ENCODE measurements at places on chromosomes 2 and 18.

DNA sequence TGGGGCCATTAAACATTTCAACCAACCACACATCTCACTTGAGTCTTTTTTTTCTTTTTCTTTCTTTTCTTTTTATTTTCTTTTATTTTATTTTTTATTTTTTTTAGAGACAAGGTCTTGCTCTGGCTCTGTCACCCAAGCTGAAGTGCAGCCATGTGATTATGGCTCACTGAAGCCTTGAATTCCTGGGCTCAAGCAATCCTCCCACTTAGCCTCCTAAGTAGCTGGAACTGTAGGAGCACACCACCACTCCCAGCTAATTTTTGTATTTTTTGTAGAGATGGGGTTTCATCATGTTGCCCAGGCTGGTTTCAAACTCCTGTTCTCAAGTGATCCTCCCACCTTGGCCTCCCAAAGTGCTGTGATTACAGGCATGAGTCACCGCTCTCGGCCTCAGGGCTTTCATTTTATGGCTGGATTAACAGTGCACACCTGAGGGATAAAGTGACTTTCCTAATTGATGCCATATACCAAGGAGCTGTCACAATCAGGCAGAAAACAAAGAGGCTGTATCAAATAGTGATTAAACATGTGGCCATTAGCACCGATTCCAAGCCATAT, 21.5 kb downstream of the KIAA2012 start:
- no peak for DNase-seq

DNA sequence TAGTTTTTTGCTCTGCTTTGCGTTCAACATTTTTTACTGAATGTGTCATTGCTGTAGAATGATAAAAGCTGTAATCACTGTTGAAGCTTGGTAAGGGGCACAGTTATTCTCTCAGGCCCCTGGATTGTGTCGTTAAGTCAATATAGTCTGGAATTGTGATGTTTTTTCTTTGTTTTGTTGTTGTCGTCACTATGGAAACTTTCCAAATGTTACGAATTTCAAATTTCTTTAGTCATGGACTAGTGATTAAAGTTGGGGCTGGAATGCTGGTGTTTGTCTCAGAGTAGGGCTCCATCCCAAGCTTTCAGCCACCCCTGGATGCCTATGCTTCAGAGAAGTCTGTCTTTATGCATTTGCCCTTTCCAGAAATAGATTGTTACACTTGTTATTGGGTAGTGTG, 287.2 kb downstream of the CDH19 start:
- DNase-seq = no peak

- DNase-seq = no peak
Measured at GRCh38 chr2:133644846-133645245, 76.6 kb upstream of the NCKAP5 start.

- DNase-seq = no peak
Measured at GRCh38 chr2:100105678-100106054, 36.7 kb downstream of the AFF3 start.

- DNase-seq = no peak
Measured at GRCh38 chr2:74533464-74533863, 3.7 kb downstream of the HTRA2 start.

- DNase-seq = no peak
Measured at GRCh38 chr18:46719388-46719787, 37.5 kb downstream of the ST8SIA5 start.

DNA sequence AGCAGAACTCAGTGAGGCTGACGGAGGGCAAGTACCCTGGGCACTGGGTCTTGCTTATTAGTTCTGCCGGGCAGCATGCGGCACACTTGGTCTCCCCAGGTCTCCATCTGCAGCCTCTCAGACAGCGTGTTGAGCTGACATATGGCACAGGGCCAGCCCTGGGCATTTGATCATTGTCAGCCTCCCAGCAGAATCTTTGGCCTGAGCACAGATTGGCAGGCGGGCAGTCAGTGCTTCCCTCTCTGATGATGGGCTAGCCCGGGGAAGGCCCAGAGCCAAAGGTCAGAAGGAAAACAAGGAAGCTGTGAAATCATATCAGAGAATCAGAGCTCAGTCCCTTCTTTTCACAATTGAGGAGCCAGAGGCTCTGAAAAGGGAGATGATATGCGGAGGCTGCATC, 150.1 kb upstream of the LRRTM1 start:
- DNase-seq = no peak

GRCh38 chr2:217074576-217075255, 214.9 kb upstream of the TNP1 start:
- DNase-seq = no peak

GRCh38 chr2:234333168-234334130, 163.4 kb downstream of the ARL4C start:
- no peak for DNase-seq

DNA sequence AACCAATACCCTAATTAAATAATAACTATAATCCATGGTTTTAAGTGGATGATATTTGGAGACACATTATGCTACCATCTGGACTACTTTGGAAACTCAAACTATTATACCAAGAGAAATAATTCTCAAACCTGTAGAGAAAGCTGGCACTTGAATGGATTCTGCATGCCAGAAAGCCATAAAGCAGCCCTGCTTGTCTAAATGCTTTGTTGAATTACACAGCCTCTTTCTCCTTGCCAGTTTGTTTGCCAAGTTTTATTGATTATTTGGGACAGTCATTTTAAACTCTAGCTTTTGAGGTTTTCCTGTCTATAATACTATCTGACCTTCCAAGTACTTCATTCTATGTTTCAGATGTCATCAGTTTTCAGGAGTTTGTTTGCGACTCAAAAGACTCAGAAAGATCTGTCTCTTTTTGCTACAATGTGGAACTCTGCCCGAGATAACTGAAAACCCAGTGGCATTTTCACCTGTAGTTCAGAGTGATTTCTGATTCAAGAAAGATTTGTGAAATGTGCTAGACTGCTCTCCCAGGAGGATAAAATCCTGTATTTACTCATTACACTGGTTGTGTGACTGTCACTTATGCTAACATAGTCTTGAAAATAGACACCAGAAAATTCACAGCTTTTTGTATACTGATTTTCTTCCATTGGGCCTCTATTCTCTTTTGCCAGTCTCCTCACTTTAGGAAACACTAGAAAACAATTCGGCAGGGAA, 29.2 kb upstream of the MBOAT2 start:
- no peak for DNase-seq

- no peak for DNase-seq
Measured at GRCh38 chr2:190149200-190149599, 86.7 kb upstream of the MSTN start.

GRCh38 chr2:73089270-73090030, 17.9 kb upstream of the SFXN5 start:
- no peak for DNase-seq

DNA sequence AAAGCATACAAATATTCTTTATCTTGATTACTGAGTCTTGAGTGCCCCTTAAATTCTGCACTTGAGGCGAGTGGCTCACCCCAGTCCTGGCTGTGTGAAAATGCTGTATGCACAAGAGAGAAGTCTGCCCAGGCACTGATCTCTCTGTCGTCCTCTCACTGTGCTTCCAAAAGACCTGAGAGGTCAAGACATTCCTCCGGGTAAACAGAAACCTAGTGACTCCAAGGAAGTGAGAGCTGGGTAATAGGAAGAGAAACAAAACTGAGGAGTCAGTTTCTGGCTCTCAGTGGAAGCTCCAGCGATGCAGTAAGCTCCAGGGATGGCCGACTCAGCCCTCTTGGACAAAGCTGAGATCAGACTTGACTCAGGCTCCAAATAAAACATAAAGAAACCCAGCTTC, 70.9 kb downstream of the AAK1 start:
- DNase-seq = no peak

GRCh38 chr2:64338910-64339500, 115.0 kb upstream of the LGALSL start:
- DNase-seq = no peak

DNA sequence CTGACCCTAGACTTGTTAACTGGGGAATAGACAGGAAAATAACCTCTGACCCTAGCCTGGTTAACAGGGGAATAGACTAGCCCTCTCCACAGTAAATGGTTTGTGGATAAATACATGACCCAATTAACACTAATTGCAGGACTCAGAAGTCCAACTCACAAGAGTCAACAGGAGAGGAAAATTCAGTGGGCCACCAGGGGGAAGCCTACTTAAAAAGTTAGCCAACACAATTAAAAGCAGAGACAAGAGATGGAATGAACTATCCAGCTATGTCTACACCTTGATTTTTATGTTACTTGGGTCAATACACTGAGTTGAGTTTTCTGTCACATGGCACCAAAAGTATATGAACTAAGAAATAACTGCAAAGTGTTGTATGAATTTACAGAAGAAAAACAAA, 158.8 kb upstream of the SLC39A10 start:
- DNase-seq = peak; percentile 32

GRCh38 chr2:144770616-144771230, 250.8 kb upstream of the ZEB2 start:
- DNase-seq = no peak

- no peak for DNase-seq
Measured at GRCh38 chr18:23757437-23757733, 68.1 kb downstream of the LAMA3 start.

- no peak for DNase-seq
Measured at GRCh38 chr2:177666408-177666807, 273.8 kb downstream of the AGPS start.

- DNase-seq = no peak
Measured at GRCh38 chr2:151315381-151315903, 26.0 kb upstream of the NMI start.

DNA sequence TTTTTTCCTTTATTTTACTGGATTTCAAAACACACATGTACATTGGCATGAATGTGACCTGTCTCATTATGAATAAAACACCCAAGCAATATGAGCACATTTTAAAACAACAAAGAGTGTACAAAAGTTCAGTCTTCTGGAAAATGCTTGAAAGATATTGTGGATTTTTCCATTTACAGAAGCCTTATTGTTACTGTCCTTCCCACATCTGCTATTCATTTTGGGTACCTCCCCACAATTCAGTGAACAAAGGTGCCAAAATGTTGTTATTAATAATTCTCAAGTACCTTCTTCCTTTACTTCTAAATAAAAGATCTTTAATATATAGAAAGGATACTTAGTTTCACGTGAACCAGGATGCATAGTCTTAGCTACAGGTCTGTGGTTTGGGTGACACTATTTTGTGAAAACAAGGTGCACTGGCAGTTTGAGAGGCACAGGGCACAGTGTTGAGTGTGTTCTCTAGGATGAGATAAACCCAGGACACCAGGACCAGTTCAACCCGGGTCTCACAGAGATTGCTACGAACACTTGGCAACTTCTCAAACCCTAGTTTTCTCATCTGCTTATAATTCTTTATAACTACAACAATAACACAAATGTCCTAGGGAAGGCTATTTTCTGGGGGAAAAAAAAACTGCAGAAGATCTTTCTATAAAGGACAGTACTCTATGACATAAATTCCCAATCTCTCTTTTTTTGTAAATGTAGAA, 84.5 kb upstream of the GALNT5 start:
- no peak for DNase-seq

DNA sequence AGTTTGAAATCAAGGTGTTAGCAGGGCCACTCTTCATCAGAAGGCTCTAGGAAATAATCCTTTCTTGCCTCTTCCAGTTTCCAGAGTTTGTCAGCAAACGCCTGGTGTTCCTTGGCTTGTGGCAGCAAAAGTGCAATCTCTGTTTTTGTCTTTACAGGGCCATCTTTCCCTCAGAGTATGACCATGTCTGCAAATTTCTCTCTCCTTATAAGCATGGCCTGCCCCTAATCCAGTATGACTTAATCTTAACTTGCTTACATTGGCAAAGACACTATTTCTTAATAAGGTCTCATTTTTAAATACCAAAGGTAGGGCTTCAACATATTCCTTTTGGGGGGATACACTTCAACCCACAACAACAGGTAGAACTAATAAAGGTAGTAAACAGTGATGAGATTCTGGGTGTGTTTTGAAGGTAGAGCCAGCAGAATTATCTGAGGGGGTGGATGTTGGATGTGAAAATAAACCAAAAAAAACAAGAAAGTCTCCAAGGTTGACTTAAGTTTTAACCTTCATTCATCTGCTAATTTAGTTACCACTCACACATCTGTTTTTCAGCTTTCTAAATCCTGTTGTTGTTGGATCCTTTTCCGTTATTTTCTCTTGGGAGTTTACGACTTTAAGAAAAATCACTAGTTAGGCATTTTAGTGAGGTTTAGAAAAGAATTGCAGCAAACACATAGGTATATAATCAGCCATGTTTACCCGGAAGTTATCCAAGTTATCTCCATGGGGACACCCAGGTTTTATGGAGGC, 234.4 kb upstream of the FIGN start:
- DNase-seq = no peak

DNA sequence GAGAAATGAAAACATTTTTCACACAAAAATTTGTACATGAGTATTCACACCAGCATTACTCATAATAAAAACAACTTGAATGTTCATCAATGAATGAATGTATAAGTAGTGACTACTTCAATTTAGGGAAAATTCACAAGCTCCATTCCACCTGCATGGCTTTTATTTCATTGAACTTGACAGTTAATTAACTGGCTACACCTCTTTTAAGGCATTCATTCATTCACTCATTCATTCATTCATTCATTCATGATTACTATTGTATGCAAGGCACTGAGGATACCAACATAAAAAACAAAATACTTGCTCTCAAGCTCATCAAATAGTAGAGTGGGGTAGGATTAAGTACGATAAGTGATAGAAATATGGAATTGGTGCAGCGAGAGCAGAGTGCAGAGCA, 198.3 kb upstream of the DLGAP1 start:
- DNase-seq = no peak

GRCh38 chr2:45616658-45617411, 5.8 kb upstream of the SRBD1 start:
- no peak for DNase-seq

- no peak for DNase-seq
Measured at GRCh38 chr2:232816657-232817056, 40.3 kb upstream of the KCNJ13 start.

DNA sequence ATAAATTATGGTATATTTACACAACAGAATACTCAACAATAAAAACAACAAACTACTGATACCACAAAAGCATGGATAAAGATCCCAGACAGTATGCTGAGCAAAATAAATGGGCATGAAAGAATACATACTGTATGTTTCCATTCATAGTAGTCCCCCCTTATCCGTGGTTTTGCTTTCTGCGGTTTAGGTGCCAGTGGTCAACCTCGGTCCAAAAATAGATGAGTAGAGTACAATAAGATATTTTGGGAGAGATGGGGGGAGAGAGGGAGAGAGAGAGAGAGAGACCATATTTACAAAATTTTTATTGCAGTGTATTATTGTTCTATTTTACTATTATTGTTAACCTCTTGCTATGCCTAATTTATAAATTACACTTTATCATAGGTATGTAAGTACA, 21.0 kb upstream of the TGFA start:
- no peak for DNase-seq

DNA sequence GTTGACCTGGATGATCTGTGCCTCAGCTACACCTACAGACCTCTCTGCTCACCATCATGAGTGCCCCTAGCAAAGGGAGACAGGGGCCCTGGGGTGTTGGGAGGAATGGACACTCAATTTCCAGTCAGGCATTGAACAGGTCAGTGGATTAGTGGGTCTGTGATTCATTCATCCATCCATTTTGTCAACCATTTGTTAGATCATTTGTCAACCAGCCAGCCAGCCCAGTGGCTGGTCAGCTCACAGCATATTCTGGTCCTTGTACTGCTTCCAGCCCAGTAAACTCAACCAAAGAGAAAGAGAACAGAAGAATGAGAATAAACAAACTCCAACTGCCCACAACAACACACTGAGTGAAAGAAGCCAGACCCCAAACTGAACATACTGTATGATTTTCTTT, 4.6 kb upstream of the KLF11 start:
- DNase-seq = no peak
